HTR-8/SVneo (cell line): ENCODE measurements at places on chromosomes 7 and 10.

DNA sequence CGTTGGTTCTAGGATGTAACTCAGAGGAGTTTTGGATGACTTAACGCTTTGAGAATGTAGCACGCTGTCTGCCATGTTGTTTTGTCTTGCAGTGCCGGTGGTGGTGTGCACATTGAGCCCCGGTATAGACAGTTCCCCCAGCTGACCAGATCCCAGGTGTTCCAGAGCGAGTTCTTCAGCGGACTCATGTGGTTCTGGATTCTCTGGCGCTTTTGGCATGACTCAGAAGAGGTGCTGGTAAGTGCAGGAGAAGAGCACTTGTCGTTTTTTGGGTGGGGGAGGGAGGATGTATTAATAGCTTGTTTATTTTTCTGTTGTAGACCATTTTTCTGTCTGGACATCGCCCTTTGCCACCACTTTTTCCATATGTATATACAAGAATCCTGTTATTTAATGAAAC is 6.3 kb downstream of the NDUFB2 start:
- no peak for DNase-seq

DNA sequence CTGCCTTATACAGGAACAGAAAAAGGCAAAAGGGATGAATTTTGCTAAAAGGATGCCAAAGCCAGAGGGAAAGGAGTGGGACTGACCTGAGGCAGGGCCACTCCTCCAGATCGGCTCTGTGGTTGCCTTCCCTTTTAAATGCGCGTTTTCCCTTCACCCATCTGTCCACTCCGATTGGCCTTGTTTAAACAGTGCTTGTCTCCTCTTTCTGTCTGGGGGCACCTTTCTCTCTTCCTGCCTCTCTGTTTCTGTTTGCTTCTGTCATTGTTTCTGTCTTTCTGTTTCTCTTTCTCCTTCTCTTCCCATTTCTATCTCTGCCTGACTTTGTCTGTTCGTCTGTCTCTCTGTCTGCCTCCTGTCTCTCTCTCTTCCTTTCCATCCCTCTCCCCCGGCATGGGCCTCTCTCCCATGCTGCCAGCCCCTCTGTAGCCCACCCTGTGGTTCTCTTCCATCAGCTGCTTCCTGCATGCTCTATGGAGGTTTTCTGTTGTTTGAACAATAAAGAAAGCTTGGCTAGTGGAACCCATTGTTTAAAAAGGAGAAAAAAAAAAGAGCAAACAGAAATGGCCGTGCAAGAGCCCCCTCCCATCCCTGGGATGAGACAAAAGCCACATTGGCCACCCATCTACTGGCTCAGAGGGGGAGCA is 29.5 kb upstream of the HSPB1 start:
- DNase-seq = no peak

DNA sequence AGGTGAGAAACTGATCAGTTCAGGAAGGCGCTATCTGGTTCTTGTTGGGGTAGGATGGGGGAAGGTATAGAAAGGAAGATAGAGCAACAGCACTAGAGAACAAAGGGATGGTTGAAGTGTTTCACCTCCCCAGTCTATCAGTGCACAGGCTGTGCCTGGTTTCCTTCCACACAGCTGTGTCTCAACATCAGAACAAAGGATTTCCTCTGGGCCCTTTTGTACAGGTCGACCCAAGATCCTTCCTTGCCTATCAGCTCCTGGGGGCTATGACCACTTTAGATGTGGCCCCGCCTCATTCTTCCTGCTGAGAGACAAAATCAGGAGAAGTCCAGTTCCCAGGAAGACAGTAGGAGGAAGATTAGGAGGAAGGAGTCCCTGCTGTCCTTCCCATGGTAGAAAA is 65.6 kb downstream of the NAMPT start:
- DNase-seq = no peak

- no peak for DNase-seq
Measured at GRCh38 chr7:2947058-2947780, 96.4 kb downstream of the CARD11 start.

- DNase-seq = no peak
Measured at GRCh38 chr10:71812913-71813590, 38.0 kb downstream of the PSAP start.

GRCh38 chr10:62692085-62692484 is 112.4 kb upstream of the ADO start:
- DNase-seq = no peak

GRCh38 chr7:119065966-119066365 is 841.5 kb downstream of the ANKRD7 start:
- DNase-seq = no peak

DNA sequence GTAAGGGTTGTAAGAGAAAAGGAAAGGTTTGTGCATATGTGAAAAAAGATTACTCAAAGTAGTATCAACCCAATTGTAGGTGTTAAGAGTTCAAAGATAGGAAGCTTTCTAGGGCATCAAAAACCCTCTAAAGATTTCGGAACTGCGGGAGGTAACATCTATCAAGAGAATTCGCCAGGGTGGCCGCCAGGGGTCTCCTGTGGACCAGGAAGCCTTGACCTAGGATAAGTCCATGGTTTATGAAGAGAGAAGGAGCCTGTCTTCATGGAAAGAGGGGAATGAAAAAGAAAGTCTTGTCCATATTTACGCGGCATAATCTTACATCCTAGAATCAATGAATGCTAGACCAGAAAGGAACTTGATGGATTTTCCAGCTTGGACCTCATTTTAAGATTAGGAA is 140.7 kb upstream of the CALCR start:
- peak; percentile 7 for DNase-seq

- DNase-seq = no peak
Measured at GRCh38 chr10:4607681-4608080, 218.3 kb upstream of the AKR1E2 start.

- DNase-seq = peak; percentile 50
Measured at GRCh38 chr7:101308245-101309085, 13.1 kb downstream of the IFT22 start.

- no peak for DNase-seq
Measured at GRCh38 chr10:49187950-49188761, at the start of gene TMEM273. TSS of gene TMEM273 (minus strand) at chr10:49188391. CDS start at chr10:49188336, 55 bp downstream.

- DNase-seq = no peak
Measured at GRCh38 chr10:85557706-85558105, 808.9 kb downstream of the GRID1 start.
